ENCODE measurements at places on chromosomes 1 and 21.

DNA sequence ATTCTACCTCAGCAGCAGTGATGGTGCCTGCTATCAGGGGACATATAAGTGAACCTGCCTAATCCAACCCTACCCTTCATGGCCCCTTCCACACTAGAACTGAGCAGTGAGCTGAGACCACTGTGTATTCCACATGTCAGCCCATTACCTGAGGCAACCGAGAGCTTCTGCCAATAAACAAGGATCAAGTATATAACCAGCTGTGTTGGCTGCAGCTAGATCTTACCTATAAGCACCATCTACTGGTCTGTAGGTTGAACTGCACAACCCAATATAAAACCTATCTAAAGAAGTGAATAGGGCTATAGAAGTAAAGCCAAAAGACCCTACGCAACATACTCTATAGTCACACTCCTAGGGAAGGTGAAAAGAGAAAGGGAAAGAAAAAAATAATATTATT, 376.9 kb downstream of the HHIPL2 start:
- DNase-seq: peak; percentile 5

DNA sequence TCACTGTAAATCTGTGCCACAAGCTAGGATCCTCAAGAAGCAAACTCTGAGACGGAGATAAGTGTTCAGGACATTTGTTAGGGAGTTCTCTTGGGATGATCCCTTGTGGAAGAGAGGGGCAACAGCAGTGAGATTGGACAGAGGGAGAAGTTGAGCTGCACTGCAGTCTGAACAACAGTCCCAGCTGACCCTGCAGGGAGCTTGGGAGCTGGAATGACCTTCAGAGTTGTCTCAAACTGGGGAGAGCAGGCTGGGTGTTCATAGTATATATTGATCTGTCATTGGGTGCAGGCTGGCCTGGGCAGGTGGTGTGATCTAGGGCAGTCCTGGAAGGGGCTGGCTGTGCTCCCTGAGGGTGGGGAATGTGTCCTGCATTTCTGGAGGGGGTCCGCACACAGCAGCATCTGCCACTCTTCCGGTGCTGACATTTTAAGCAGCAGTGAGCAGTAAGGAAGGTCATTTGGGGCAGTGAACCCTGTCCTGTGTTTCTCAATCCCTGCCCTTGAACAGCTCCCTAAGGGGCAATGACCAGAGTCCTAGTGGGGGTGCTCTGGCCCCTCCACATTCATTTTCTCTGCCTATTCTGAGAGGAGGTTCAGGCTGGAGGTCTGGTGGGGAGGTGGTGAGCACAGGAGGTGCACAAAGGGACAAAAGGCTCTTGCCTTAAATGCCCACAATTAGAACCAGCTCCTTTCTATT, 90.2 kb upstream of the PPM1J start:
- no peak for DNase-seq

DNA sequence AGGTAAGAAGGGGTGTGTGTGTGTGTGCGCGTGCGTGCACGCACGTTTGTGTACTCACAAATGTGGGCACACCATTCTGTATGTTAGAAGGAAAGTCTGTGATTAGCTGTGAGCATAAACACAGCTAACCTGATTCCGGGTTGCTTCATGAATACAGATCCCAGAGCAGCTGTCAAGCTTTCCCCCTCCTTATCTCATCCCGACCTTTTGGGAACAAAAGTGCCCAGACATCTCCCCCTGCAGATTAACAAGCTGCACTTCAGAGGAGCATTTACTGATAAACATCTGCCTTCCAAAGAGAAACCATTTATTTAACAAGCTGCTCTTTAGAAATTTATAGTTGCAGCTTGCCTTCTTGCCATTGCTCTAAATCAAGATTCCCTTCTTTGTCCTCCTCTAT, 97.0 kb downstream of the MT1HL1 start:
- DNase-seq: no peak

DNA sequence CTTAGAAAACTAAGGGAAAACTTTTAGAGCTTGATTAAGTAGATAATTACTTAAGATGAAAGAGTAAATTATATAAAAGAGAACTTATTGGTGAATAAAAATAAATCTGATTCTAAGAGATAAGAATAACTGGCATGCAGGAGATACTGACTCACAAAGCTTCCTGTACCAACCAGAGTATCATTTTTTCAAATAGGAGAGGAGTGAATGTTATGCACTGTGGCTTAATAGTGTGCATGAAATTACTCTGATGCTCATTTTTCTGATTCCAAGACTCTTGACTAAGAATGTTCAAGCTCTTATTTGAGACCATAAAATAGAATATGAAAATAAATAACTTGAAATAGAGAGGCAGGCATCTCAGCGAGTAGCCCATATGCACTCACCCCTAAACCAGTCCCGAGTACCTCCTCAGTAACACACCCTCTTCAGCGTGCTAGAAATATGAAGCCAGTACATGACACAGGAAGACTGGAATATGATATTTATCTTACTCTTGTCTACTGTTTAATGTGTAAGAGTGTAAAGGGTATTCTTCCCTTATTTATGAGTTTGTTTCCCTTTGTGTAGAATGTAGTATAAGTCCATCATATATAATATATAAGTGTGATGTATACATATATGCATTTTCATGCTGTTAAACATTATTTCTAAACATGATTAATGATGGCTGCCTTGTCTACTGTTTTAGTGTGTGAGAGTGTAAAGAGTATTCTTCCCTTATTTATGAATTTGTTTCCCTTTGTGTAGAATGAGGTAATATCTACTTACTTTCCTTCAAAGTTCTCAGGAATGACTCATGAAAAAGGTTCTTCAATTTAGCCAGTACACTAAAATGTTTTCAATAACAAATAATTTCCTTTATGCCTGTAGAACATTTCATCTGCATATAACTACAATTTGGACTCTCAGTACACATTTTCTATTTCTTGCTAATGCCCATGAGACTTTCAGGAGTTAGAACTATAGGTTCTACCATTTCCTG, 99.2 kb upstream of the PALMD start:
- no peak for DNase-seq

GRCh38 chr1:3135744-3136455, 66.9 kb downstream of the PRDM16 start:
- DNase-seq: no peak

GRCh38 chr1:223405507-223405906, 12.3 kb downstream of the CCDC185 start:
- DNase-seq: no peak

- peak; percentile 35 for DNase-seq
Measured at GRCh38 chr1:162357681-162358266, 18.9 kb downstream of the SPATA46 start.

GRCh38 chr1:39435597-39435996, 55.8 kb upstream of the BMP8A start:
- DNase-seq: no peak

- no peak for DNase-seq
Measured at GRCh38 chr21:31279986-31280385, 64.1 kb downstream of the TIAM1 start.

DNA sequence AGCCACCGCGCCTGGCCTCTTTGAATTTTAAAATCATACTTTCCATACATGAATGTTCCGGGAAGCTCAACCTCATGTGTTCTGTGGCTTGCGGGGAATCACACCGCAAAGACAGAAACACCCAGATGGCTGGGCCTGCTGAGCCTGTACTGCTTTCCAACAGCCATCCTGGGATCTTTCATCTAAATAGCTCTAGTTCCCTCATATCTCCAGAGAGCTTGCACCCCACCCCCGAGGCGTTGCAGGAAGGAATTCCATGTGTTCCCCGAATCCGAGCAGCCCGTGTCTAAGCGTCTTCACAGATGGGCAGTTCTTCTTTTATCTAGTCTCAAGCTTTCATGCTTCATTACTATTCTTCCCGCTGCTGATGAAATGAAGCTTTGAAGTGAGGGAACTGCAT, 66.4 kb downstream of the IGSF21 start:
- DNase-seq: no peak

DNA sequence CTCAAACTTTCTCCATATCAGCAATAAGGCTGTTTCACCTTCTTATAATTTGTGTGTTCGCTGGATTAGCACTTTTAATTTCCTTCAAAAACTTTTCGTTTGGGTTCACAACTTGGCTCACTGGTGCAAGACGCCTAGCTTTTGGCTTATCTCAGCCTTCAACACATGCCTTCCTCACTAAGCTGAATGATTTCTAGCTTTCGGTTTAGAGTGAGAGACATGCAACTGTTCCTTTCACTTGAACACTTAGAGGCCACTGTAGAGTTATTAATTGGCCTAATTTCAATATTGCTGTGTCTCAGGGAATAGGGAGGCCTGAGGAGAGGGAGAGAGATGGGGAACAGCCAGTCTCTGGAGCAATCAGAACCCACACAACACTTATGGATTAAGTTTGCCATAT, 41.2 kb upstream of the IFNLR1 start:
- DNase-seq: no peak

GRCh38 chr1:202794051-202794740, 14.0 kb downstream of the KDM5B start:
- DNase-seq: no peak

- DNase-seq: no peak
Measured at GRCh38 chr1:230068621-230068873, 1.5 kb downstream of the GALNT2 start.

- no peak for DNase-seq
Measured at GRCh38 chr1:77282187-77282865, 507 bp downstream of the AK5 start.
